ENCODE measurements at places on chromosomes 7 and 10.

DNA sequence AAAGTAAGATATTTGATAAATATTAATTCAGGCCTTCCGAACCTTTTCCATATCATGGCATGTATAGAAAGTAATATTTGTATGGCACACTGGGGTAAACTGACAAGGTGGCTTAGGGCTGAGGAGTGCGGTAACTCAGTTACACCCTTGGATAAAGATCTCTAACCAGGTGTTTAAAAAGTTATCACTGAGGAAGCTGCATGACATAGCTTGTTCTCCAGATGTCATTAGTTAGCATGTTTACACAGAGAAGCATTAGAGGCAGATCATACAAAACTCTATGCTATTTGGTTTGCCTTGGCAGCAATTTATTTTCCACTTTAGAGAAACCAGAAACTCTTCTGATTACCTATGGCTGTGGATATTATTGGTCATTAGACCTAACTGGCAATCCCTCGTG is 118.2 kb downstream of the ST7 start:
- no peak for DNase-seq

DNA sequence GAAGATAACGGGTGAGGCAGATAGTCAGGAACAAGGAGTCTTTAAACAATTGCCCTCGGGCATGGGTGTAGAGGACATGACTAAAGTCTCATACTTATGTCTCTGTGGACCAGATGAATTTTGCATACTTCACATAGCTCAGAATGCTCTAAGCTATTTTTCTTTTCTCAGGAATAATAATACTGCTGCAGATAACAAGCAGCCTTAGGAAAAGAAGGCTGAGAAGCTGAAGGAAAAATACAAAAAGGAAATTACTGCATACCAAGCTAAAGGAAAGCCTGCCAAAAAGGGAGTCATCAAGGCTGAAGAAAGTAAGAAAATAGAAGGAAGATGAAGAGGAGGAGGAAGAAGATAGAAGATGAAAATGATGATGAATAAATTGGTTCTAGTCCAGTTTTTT is 13.4 kb upstream of the ERCC6 start:
- DNase-seq: no peak

- no peak for DNase-seq
Measured at GRCh38 chr10:103676058-103676785, 179.2 kb downstream of the SH3PXD2A start.

DNA sequence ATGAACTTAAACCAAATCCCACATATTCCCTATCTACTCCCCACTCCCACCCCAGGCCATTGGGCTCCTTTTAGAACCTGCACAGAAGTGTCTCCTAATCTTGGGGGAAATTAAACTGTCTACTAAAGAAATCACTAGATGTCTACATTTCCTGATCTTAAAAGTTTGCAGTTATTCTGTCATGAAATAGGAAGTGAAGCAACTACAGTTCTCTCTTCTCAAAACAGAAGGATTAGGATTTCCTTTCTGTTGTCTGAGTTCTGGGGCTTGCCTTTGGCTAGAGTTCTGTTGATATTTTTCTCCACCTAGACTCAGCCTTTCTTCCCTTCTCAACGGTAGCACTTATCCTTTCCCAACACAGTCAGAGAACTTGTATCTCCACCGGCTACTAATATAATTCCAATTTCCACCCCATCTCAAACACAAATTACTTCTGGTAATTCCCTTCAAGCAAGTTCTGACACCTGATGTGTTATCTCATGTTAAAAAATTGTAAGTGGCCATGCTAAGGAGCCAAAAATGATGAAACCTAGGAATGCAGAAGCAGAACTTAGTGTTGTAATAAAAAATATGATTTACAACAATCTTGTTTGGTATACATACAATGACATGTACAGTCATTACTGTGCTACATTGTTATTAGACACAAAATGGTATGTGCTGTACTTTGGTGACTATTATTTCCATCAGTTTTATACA is 12.1 kb downstream of the OR9A4 start:
- DNase-seq: no peak

DNA sequence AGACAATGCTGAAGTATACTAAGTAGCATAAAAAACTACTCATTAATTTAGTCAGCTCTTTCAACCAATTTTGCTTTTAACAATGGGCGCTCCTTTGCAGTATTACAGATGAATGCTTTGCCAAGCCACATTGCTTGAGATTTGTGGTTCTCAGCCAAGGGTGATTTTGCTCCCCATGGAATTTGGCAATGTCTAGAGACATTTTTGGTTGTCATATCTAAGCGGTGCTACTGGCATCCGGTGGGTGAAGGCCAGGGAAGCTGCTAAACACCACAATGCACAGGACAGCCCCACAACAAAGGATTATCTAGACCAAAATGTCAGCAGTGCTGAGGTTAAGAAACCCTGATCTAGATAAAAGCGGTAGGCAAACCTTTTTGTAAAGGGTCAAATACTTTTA is 112.0 kb downstream of the UBE2H start:
- no peak for DNase-seq

- DNase-seq: peak; percentile 38
Measured at GRCh38 chr10:113854761-113855588, 514 bp downstream of the NHLRC2 start.

DNA sequence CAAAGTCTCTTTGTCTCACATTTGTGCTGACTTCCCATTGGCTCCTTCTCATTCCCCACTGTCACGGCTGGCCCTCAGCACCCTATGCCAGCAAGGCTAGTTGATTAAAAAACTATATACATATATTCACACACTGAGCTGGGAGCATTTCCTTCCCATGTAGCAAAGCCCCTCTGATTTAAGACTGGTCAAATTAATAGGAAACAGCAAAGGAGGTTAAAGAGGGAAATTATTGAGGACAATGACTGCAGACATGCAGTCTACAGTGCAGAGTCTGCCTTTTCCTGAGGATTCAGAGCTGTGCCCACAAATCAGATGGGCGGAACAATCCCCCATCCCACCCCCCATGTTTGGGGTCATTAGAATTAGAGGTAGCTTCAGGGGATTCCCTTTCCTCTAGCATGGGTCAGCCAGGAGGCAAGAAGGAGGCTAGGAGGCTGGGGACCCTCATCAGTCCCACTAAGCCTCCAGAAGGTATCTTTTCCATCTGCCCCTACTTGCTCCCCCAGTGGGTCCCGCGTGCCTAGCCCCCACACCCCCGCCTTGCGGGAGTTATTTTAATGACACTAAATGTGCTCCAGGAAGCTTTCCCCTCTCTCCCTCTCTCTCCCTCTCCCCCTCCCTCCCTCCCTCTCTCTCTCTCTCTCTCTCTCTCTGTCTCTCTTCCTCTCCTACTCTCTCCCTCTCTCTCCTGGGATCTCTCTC is 9.8 kb upstream of the DLX6 start:
- DNase-seq: no peak

GRCh38 chr10:127973791-127974311 is 66.9 kb downstream of the PTPRE start:
- no peak for DNase-seq

- no peak for DNase-seq
Measured at GRCh38 chr7:32658034-32658433, 162.7 kb downstream of the AVL9 start.

- peak; percentile 35 for DNase-seq
Measured at GRCh38 chr10:11339013-11339412, 272.4 kb downstream of the USP6NL start.

GRCh38 chr7:75987805-75988567 is 6.4 kb downstream of the TMEM120A start:
- DNase-seq: peak; percentile 1

DNA sequence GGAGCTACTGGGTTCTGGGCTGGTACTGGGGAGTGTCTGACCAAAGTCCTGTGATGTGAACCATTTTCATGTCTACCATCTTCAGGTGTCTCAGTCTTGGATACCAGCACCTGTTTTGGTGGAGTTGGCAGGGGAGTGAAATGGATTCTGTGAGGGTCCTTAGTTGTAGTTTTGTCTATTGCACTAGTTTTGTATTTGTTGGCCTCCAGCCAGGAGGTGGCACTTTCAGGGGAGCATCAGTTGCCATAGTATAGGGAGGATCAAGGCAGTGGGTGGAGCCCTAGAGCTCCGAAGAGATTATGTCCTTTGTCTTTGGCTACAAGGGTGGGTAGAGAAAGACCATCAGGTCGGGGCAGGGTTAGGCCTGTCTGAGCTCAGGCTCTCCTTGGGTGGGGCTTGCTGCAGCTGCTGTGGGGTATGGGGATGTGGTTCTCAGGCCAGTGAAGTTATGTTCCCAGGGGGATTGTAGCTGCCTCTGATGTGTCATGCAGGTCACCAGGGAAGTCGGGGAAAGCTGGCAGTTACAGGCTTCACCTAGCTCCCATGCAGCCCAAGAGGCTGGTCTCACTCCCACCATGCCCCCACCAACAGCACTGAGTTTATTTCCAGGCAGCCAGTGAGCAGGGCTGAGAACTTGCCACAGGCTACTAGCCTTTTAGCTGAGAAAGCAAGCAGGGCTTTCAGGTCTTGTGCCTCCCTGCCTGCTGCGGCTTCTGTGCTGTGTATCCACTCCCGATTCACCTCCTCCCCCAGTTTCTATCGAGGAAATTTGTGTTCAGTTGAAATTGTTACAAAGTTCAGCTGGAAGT is 153.1 kb downstream of the ZNF365 start:
- DNase-seq: no peak

DNA sequence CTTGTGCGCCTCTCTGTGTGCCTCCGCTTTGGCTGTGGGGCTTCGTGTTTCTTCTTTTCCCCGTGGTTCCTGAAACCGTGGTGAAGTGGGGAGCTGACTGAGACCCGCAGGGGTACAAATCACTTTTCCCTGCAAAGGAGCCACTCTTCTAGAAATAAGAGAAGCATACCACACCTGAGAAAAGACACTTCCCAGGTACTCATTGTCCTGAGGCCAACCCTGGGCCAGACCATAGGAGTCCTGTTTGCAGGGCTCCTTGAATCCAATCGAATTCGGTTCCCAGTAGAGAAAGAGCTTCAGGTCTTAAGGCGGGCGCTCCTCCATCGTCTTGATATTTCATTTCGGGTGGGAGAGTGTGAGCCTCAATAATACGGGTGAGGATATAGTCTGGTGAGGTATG is 32.4 kb upstream of the ZNF273 start:
- no peak for DNase-seq

- DNase-seq: no peak
Measured at GRCh38 chr10:7498111-7498510, 87.3 kb upstream of the SFMBT2 start.

GRCh38 chr10:110664483-110665420 is 20.6 kb downstream of the RBM20 start:
- DNase-seq: no peak

GRCh38 chr7:54704851-54705250 is 54.2 kb downstream of the SEC61G start:
- no peak for DNase-seq

DNA sequence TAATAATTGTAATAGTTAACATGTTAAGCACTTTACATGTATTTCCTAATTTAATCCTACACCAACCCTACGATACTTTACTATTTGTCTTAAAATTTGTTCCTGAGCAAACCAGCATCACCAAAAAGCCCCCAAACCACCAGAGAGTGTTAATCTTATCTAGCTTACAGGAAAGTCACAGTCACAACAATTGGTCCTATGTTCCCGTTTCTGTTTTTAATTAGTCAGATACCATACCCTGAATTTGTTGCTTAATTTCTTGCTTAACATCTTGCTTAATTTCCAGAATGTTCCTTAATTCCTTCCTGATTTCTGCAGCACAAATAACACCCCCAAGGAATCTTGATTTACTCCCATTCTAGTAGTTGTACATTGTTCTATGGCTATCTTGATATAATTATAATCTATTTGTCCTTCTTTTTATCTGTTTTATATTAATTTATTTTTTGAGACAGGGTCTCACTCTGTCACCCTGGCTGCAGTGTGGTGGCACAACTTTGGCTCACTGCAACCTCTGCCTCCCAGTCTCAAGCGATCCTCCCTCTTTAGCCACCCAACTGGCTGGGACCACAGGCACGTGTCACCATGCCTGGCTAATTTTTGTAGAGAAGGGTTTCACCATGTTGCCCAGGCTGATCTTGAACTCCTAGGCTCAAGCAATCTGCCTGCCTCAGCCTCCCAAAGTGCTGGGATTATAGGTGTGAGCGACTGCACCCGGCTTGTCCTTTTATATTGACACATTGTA is 6.6 kb upstream of the PDSS1 start:
- no peak for DNase-seq

- DNase-seq: no peak
Measured at GRCh38 chr10:3077509-3077908, 10.2 kb downstream of the PFKP start.

DNA sequence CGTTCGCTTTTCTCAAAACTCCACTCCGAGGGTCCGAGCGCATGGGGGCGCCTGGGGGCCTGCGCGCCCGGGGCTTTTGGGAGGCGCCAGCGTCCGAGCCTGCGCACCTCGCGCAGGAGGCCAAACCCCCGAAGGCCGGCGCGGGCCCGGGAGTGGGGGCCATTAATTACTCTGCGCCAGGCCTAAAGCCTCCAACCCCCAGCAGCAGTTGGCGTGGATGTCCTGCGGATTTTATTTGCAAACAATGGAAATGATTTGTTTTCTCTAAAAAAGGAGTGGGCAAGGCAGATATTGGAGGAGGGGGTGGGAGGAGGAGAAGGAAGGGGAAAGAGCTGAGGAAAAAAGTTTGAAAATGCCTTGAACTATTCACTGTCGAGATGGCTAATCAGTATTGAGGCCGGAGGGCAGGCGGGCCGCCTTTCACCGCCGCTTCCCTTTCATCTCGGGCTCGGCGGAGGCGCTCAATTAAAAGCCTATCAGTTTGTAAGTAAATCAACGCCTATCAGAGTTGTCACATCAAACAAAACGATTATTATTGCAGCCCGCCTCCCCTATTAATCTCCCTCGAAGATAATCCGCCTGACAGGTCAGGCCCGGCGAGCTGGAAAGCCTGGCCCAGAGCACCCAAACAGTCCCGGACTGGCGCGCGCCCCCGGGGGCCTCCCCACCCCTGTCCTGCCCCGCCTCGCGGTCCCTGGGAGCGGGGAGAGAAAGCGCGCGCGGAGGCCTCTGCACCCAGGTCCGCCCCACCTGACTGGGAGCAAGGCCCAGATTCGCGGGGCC is 3.4 kb upstream of the ZNF503 start:
- DNase-seq: no peak

DNA sequence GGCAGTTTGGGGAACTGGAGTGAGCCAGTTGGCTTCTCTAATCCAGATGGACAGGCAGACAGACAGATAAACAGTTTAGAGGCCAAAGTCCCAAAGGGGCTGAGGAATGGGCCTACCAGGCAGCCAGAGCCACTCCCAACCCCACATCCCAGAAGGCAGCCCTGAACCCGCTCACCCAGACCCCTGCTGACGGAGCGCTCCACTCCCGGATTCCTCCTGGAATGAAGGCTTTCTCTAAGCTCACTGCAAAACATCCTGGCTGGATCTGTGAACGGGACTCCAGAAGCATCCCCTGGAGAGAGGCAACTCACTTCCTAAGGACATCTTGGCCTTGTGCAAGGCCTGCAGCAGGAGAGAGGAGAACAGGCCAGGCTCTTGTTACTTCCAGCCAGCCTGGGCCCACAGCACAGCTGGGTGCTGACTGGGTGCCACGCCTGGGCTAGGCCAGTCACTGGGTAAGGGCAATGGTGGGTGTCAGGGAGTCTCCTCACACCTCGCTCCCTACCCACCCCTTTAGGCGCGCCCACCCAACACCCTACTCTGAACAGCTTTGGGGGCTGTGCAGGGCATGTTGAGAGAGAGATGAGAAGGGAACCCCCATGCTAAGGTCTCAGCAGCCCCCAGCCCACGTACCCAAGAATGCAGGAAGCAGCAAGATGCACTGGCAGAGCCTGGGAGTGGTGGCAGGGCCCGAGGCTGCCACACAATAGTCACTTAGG is 168.6 kb upstream of the ZMIZ1 start:
- no peak for DNase-seq

Measured in Ammon's horn (tissue), 1 donor.